Effector CD8-positive, alpha-beta T cell (primary cell): ENCODE measurements at places on chromosomes 2 and 18.

GRCh38 chr2:128997166-128997866 is 678.6 kb upstream of the HS6ST1 start:
- no peak for DNase-seq

DNA sequence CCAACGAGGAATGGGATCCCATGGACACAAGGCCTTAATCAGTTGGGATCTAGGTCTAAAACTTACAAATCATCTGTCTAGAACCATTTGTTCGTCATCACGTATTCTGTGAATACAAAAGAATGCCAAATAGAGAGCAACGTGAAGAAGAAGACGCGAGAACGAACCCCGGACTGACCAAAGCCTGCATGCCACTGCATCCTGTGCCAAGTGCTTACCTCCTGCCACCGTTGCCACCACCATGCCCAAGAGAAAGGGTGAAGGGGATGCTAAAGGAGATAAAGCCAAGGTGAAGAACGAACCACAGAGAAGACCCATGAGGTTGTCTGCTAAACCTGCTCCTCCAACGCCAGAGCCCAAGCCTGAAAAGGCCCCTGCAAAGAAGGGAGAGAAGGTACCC is 30.2 kb downstream of the ITSN2 start:
- no peak for DNase-seq

DNA sequence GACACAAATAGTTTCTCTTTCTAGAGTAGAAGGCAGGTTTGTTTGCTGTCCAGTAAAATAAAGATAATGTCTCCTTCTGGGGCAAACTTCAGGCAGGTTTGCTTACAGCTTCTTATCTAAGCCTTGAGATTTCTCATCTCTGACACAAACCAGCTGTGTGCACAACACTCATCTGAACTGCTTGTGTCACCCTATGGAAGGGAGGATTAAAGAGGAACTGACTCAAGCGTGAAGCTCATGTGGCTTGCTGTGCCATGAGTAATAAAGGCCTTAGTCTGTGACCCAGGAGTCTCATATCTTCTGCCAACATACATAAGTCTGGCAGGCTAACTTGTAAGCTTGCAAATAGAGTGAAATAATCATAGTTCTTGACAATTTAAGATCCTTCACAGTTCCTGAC is 24.2 kb upstream of the CPO start:
- no peak for DNase-seq

DNA sequence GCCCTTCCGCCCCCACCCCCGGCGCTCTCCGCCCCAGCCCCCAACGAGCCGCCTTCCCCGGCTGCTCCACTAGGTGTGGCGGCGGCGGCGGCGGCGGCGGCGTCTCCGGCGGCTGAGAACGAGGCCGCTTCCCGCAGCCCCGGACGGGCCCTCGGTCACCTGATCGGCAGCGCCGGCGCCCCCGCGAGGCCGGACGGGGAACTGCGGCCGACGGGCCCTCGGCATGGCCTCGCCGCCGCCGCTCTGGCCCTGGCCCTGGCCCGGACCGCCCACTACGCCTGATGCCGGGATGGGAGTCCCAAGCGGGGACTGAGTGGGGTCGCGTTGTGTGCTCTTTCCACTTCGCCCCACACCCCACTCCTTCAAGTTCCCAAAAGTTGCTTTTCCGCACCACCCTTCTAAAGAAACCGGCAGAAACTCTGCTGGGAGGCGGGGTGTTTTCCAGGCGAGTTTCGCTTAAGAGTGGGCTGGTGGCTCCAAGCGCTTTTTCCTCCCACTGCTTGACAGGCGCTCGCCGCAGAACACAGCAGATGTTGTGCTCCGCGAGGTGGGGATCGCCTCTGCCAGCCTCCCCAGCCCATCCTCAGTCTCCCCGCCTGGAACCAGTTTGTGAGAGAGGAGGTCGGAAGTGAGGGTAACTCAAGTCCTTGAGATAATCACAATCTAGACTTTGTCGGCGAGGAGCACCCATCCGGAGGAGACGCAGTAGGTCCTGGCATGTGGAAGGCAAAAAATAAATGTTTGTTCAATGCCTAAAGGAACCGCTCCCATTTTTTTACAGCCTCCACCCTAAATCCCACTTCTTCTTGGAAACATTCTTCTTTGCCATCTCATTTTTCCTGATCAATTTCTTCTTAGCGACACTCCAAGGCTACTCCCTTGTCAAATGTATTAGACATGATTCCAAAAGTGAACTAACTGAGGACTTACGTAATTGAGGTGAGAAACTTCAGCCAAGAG is at the start of gene NCKAP1:
NCKAP1 (minus strand) TSS at position 117 of the 960 bp plus-strand sequence. CDS start 358 bp downstream, outside the sequence.
- DNase-seq = peak; percentile 56

DNA sequence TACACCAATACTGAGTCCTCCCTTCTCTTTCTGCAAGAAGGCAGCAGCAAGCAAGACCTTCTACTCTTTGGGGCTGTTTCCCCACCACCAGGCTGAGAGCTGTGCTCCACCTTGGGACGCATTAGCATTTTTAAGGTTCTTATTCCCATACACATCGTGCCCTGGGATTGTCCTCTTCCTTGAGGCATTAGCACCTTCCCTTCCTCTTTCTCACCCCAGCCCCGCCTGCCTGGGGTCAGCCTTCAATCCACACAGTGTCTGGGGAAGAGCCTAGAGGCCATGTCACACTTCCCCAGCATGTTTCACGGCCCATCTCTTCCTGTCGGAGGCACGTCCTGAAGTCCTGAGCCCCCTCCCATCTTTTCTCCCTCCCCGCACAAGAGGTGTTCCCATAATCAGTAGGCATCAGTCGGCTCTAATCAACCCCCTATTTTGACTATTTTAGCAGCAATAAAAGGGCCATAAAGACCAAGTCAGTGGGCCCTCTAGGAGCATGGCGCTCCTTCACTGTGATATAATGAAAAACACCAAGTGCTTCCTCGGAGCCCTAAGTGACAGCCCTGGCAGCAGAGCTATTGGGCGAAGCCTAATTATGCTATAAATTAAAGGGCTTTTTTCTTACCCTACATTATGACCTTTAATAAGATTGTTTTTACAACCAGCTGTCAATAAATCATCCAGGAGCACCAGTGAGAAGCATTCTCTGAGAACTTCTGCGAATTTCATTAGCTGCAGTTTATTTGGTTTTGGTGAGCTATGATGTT is 55.0 kb upstream of the PKDCC start:
- no peak for DNase-seq

DNA sequence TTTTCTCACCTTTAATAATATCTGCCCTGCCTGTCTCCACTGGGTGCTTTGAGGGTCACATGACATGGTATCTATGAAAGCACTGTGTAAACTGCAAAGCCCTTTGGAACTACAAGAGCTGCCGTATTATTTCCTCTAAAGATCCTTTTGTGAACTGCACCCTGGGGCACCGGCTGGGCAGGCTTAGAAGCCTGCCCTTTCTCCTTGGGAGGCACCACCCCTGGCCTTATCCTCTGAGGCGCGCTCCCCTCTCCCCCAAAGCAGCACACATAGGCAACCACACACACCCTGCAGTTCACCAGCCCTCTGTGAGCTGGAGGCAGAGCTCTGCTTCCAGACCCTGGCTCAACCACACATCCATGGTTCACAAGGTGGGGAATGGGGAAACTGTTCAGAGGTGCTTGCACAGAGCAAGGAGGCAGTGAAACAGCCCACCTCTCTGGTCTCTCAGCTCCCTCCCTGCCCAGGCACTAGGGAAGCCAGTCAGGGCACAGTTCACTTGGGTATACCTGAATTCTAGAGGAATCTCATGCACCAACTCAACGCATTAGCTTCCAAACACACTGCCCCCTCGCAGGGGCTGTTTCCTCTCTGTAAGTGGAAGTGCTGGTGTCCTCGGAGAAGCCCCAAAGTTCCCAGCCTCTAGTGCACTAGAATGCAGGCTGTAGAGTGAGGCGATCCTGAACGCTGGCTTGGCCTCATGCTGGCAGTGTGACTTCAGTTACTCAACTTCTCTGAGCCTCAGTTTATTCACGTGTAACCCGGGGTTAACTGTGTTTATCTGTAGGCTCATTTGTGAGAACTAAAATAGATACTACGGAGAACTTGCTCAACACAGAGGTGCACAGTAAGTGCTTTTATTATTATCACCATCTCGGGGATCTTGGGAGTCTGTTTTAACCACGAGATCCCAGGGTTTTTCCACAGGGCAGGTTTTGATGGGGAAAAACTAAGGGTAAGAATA is 11.0 kb downstream of the SIGLEC15 start:
- no peak for DNase-seq

DNA sequence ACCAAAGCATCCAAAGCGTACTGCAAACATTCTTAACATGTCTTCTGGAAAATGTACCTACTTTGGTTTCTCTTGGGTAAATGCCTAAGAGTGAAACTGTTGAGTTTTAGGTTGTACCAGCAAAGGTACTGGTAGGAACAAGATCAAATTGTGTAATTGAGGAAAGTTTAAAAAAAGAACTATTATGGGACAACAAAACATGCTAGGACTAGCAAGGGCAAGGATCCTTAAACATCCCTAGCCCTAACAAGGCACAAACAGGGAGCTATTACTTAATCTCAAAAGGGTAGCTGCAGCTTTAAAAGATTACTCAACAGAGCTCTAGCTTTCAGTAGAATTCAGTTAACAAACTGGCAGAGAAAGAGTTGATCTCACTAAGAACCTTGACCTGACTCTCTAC is 56.0 kb upstream of the GRB14 start:
- no peak for DNase-seq

GRCh38 chr2:99422599-99422998 is 67.2 kb downstream of the REV1 start:
- no peak for DNase-seq

DNA sequence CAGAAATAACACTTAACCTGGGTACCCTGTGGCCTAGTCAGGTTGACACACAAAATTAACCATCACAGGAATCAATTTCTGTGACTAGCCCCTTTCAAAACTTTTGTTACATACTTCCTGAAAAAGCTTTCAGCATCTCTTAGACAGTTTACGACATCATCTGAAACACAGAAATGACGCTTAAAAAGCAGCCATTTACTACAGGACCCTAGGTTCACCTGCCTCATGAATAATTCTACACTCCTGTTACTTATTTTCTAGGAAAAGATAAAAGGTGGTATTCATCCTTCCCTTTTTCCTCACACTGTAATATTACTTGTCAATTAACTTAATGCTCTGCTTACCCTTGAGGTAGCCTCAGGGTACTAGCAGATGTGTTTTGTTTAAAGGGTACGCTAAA is 388.4 kb downstream of the IRS1 start:
- DNase-seq = no peak

DNA sequence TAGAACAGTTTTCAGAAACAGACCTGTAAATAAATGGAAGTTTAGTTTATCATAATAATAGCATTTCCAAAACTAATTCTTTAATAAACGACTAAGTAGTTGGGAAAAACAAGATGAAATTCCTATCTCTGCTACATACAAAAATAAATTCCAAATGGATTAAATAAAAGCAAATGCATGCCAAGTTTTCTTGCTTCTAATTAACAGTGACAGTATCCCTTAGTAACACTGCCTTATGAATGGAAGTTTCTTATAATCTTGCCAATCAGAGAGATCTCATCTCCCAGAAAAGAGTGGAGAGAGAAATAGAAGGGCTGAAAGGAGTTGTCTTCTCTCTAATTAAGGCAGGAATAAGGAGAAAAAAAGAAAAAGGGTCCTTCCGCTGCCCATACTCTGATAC is 133.9 kb downstream of the GFPT1 start:
- DNase-seq = no peak

- no peak for DNase-seq
Observed at GRCh38 chr2:159188449-159188848, 98.1 kb downstream of the WDSUB1 start.

- no peak for DNase-seq
Observed at GRCh38 chr2:115162494-115163293, 720.3 kb downstream of the DPP10 start.

DNA sequence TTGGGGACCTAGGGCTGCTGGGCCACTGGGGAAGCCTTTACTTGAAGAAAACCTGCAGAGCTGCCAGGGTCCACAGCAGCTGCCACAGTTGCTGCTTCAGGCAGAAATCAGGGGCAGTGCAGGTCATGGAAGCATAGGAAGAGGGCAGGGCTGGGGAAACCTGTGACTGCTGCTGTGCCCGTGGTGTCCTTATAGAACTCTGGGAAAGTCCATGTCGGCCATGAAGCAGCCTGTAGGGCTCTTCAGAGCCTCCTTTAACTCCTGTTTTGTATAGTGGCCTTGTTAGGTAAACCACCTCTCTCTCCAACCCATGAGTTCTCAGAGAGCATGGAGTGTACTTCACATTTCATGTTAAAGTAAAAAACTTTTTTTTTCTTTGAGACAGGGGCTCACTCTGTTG is 62.1 kb downstream of the SMAD4 start:
- no peak for DNase-seq

DNA sequence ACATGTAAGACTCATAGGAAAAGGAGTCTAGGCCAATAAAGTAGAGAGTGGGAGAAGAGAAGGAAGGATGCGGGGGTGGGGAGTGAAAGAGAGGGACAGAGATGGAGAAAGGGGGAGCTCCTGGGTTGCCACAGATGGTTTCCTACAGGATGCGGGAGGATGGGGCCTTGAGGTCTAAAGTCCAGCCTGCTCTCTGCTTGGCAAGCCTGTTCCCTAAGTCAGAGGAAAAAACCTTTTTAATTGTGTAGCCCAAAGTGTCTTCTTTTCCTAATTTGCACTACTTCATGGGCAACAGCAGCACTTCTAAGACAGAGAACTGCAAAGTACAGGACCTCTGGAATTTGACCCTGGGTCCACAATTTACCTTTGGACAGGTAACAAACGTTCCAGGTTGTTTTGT is 1.4 kb upstream of the FAM110C start:
- no peak for DNase-seq

- no peak for DNase-seq
Observed at GRCh38 chr2:108870069-108870644, 83.6 kb downstream of the CCDC138 start.

- DNase-seq = no peak
Observed at GRCh38 chr2:212157012-212157411, 381.6 kb downstream of the ERBB4 start.

DNA sequence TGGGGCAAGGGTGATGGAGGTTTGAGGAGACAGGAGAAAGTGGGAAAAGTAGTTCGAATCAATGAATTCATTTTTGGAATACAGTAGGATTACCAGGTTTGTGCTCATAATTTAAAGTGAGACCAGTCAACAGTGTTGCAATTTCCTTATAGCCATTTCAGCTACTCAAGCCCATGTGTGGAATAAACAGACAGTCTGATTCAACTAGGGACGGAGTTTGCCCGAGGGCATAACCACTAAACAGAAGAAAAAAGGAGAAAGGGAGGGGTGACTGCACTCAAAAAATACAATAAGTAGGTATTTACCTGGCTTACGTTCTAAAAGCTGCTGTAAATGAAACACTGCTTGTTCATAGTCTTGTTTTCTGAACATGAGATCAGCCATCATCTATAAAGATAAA is 55.2 kb downstream of the TTC21B start:
- DNase-seq = no peak

DNA sequence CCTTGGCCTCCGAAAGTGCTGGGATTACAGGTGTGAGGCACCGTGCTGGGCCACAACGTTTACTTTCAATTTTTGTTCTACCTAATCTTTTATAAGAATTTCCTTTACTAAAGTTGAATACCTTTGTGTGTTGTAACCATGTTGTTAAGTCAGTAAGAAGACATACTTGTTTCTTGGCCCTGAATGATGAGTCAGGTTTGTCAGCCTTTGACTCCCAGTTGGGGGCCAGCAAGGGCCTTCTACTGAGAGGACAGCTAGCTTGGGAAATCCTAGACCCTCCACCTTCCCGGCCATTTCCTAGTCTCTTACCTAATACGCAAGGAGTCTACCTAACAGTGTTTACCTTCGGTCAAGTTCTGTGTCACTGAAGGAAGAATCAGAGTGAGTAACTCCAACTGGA is 22.7 kb downstream of the MTHFD2 start:
- no peak for DNase-seq
